ENCODE measurements at places on chromosomes 5 and 9. TPM values are rescaled to one million over a fixed set of nuclear protein-coding genes. Genes with fewer than 3 reads are reported as not detected.
A peak's percentile ranks its signal among the peaks of the same experiment; 100 is the strongest.

DNA sequence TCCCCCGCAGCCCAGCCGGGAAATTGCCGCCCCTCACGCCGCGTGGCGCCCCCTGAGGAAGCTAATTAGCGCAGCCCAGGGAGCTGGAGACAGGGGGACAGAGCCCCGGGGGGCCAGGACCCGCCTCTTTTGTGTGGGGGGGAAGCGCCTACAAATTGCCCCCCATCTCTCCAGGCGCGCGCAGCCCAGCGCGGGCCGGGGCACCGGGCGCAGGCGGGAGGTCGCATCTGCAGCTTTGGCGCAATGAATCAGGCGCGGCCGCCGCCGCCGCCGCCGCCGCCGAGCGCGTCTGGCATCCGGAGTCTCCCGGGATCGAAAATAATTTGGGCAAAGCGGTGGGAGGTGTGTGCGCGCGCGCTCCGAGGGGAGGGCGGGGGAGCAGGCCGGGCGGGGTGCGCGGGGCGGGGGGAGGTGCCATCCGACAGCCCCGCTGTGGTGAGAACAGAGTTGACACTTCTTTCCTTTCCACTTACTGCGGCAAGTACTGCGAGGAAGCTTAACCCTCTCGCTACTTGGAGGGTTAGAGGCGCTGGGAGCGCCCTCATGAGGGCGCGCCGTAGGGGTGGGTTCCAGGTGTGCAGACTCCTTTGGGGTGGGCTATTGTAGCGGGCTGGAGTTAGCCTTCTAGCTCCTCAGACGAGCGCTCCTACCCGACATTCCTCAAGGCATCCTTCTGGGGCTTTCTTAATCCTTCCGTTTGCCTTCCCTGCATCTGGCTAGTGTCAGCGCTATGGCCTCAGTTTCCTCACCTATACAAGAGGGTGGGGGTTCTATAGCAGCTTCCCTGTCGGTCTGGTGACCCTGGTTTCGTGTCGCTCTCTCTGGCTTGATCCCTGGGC is 63.1 kb downstream of the CXXC5 start:
- peak; percentile 69 for DNase-seq

- no peak for DNase-seq
These were observed 78.3 kb upstream of the HCN1 start for GRCh38 chr5:45774528-45774927.

- DNase-seq, result peak; percentile 69
These were observed 542 bp upstream of the TRIM52 start for GRCh38 chr5:181261320-181262049.

- DNase-seq, result no peak
These were observed 624.4 kb upstream of the RORB start for GRCh38 chr9:73872701-73873100.

DNA sequence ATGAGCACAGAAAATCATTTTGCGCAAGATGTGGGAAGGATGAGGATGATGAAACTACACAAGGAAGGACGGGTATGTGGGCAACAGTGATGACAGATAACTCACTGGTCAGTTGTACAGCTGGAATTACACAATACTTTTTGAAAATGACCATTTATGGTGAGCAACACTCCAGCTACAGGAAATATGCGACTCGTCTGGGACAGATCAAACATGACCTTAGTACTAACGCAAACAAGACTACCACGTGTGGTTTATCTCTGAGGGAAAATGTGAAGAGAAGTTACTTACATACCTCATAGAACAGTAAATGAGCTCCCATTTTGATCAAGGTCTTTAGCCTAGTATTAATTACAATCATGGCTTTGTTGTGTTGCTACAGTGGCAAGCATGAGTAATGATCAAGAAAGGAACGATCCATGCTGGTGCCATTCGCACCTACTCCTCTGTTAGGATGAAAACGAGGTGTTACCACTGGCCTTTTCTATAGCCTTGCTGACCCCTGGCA is 456.9 kb downstream of the BNC2 start:
- peak; percentile 36 for DNase-seq

GRCh38 chr5:146813346-146814157 is 65.0 kb downstream of the PPP2R2B start:
- DNase-seq, result no peak

GRCh38 chr5:67201897-67202549 is 5.4 kb upstream of the CD180 start:
- DNase-seq, result no peak

GRCh38 chr5:52893105-52893504 is 96.0 kb upstream of the ITGA2 start:
- no peak for DNase-seq

- DNase-seq, result no peak
These were observed 122.3 kb upstream of the WWC1 start for GRCh38 chr5:168168978-168169698.

DNA sequence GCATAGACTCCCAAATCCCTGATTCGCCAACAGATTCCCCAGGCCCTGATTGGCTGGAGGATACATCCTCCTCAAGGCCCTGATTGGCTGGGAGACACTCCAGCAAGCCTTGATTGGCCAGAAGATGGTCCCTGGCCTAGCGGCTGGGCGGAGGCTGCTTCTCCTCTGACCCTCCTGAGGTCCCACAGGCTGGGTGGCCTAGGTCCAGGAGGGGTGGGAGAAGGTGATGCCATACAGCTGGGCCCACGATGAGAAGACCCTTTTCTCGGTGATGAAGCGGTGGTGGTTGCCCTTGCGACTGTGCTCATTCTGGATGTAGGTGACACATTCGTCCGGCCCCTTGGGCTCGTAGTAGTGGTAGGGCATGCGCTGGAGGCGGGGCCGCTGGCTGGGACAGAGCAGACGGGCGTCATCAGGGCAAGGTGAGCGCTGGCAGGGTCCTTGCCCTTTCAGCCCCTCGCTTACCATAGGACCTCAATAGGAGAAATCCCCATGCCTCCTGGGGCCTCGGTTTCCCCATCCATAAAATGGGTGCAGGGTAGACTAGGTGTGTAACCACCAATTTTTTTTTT is 9.0 kb upstream of the AK1 start:
- DNase-seq, result no peak

GRCh38 chr5:151213803-151214613 is 9.9 kb downstream of the CCDC69 start:
- peak; percentile 69 for DNase-seq

- DNase-seq, result no peak
These were observed 41.9 kb downstream of the LIX1 start for GRCh38 chr5:97100476-97100875.

DNA sequence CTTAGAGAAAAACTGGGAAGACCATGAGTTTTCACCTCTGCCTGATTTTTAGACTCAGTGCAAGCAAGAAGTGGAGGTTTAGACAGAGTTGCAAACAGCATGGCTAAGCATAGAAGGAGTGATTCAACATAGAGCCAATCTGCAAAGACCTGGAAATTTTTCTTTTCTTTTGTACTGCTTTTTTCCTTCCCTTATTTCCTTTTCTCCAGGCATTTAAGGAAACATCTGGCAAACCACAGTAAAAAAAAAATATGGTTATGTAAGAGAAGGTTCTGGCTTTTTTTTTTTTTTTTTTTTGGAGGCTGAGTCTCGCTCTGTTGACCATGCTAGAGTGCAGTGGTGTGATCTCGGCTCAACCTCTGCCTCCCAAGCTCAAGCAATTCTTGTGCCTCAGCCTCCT is 16.6 kb upstream of the DCAF12 start:
- no peak for DNase-seq

GRCh38 chr5:76852772-76853171 is 3.0 kb downstream of the S100Z start:
- no peak for DNase-seq

- no peak for DNase-seq
These were observed 365.5 kb downstream of the KCNN2 start for GRCh38 chr5:114727358-114727757.

DNA sequence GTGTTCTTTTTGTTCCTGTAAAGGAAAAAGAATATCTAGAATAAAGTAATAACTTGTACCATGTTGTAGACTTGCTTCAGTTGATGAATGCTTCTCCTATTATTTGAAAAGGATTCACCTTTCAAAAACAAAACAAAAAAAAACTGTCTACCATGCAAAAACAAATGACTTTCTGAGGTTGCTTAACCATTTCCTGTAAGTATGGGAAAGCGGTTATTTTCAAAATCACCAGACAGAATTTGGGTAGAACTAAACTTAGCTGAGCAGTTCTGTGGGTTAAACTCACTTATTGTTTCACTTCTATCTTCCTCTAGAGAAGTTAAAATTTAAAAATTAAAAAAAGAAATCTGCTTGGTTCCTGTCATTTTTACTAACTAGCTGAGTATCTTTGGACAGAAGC is 25.2 kb downstream of the LNPEP start:
- DNase-seq, result no peak

DNA sequence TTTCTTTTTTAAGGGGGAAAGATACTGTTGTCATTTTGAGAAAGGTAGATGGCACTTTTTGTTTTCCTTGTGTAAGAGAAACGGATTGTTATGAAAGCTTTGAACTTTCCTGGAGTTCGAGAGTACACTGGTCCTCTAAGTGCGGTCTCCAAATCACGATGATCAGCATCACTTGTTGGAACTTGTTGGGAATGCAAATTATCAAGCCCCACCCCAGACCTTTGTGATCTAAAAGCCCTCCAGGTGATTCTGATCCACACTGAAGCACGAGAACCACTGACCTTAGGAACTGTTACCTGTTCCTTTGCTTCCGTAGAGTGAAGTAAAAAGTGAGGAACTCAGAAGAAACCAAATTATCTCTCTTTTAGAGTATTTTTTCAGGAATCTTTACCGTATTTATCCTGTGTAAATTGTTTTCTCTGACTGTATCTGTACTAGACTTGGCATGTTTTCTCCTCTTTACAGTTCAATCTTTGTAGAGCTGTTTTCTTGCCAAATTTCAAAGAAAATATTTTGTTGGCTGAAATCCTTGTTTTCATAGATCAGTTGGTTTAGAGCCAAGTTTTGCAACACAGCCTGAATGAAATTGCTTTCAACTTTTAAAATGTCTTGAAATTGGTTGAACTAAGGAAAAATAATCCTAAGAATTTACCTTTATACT is 4.0 kb downstream of the MAT2B start:
- peak; percentile 36 for DNase-seq

DNA sequence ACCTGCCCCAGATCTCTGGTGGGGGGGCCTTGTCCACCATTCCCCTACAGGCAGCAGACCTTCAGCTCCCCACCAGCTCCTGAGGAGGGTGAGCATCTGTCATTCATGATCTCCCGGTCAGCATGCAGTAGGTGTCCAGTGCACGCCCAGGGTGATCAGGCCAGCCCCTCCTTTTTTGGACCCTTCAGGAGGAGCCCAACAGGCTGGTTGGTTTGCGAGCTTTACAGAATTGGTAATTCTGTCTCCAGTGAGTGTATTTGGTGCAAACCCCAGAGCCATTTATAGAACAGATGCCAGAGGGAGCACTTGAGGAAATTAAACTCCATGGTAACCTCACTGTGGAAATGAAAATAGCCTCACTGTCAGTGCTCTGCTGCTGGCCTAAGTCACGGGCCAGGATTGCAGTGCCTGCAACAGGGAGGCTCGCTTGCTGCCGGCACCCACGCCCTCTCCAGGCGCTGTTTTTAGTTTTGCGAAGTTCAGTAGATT is 23.4 kb downstream of the WNK2 start:
- DNase-seq, result peak; percentile 18

DNA sequence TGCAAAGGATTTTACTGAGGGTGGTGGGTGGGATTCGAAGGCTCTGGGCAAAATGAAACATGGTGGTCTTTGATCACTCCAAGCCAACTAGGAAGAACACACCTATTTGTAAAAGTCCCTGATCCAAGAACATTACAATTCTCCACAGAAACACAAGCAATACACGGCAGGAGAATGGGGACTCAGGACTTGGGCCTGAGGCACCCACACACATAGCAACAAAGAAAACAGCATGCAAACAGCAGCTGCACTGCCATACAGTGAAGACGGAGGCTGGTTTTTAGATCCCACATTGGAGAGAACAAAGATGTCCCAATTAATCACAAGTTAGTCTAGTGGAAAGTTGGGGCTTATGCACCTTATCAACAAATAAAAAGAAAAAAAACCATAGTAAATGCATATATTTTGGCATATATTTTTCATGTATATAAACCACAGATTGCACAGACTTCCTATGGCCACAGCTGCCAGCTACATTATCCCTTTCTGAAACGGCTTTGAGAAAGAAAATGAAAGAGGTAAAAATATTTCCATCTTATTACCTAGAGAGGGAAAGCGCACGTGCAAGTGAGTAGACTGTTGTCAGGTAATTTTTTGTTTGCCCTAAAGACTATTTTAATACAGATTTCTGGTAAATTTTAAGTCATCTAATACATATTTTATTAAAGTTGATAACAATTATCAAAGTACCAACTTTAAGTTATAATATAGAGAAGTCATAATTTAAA is 410.9 kb downstream of the BNC2 start:
- DNase-seq, result no peak

- no peak for DNase-seq
These were observed 553.0 kb upstream of the ZNF462 start for GRCh38 chr9:106309925-106310324.

DNA sequence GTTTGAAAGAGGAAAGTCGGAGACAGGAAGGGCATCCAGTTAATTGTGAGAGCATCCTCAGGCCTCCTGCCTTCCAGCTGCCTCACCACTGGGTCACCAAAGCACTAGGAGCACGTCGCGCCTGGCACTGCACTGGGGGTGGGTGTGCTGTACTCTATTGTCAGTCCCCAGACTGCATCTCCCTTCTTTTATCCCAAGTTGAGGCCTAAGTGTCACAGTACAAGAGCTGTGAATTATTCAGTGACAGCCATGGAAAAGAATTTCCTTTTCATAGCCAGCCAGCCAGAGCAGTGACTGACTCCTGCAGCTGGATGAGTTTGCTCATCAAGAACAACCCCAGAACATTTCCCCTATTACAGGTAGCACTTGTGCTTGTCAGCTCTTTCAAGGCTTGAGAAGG is 16.3 kb downstream of the CLTA start:
- no peak for DNase-seq

DNA sequence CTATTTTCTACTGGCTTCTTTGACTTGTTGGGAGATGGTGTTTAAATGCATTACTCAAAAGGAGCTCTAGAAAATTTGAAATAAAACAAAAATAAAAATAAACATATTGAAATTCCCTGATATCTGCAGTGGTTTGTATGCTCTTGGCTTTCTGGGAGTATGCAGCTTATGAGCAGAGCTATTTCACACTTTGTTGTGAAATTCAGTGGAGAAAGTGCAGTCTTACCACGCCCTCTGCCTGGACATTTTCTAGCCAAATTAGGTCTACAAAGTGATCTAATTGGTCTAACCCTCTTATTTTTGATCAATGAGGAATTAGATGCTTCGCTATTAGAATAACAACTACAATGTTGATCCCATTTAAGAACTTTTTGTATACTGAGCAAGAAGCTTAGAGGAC is 66.8 kb downstream of the INSYN2B start:
- no peak for DNase-seq

- DNase-seq, result no peak
These were observed 4.8 kb downstream of the RAD50 start for GRCh38 chr5:132561601-132562000.

TRPM3 gene
- 0.09 TPM for total RNA-seq

PLPPR1 gene
- total RNA-seq, result not detected

GLRA1 gene
- not detected for total RNA-seq

CORO2A gene
- total RNA-seq, result 12.5 TPM

CAPSL gene
- total RNA-seq, result 5.1 TPM

SPAAR gene
- total RNA-seq, result 0.31 TPM

STK32A gene
- total RNA-seq, result 0.17 TPM

CDKN2A gene
- total RNA-seq, result not detected

PHYHD1 gene
- not detected for total RNA-seq

PCDHA7 gene
- total RNA-seq, result 0.38 TPM

IL5 gene
- total RNA-seq, result not detected

All from A172 (cell line).